ENCODE measurements at places on chromosomes 11 and 22.

DNA sequence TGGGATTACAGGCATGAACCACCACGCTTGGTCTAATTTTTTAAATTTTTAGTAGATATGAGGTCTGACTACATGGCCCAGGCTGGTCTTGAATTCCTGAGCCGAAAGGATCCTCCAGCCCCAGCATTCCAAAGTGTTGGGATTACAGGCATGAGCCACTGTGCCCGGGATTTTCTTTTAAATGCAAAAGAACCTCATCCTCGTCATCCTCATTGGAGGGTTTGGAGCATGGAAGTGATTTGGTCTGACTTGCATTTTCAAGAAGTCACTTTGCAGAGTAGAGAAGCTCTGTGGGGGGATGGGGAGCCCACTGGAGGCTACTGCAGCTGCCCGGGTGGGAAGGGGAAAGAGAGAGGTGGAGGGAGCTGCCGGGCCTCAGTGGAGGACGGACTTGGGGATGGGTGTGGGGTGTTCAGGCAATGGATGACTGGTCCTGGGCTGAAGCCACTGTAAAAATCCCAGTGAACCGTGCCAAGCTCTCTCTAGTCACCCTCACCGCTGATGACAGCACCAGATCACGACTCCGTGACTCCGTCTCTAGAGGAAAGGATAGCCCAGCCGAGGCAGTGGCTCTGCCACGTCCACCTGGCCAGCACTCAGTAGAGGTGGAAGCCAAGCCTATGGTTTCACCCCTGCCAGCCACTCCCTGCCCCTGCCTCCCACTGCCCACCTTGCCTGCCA, 32.8 kb upstream of the SLC22A12 start:
- no peak for DNase-seq

DNA sequence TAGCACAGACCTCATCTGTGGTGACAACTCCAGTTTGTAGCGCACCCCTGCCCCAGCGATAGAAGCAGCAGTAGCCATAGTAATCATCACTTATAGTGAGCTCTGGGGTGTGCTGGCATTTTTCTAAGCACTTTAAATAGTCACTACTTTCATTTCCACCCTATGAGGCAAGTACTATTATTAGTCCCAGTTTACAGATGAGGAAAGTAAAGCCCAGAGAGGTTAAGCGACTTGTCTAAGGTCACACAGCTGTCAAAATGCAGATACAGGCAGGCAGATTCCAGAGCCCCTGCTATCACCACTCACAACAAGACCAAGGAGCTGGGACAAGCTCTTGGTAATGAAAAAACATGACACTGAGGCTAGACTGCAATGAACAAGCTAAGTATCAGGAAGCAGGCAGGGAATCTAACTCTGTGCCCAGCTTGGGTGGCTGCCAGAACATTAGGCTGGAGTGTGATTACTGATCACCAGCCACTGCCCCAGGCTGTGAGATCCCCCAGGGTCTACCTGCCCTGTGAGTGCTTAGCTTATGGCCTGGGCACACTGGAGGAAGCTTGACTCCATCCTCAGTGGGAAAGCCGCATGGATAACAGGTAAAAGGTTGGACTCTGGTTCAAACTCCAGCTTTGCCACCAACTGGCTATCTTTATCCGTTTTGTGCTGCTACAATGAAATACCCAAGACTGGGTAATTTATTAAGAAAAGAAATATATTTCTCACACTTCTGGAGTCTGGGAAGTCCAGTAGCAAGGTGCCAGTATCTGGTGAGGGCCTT, 561.1 kb downstream of the MN1 start:
- DNase-seq: no peak

DNA sequence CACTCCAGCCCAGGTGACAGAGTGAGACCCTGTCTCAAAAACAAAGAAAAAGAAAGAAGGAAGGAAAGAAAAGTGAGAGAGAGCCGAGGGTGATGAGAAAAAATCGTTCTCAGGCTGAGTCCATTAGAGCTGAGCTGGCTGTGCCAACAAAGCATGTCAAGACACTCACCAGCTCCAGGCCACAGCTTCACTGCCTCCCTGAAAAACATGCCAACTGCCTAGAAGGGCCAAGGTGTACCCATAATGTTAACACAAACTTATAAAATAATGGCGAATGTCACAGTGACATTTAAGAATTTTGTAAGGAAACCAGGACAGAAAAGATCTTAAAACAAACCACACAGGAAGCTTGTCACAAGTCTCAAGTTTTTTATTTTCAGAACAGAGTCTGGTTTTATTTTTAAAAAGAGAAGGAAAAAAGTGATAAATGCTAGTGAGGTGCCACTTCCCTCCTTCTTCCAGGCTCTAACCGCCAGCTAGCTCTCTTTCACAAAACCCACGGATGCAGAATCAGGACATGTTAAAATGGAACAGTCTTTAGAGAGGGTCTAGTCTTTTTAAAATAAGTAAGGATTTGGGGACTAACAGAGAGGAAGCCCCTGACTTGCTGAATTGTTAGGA, 5.1 kb downstream of the TMEM121B start:
- no peak for DNase-seq

GRCh38 chr11:58525037-58525614, 17.2 kb upstream of the OR5B21 start:
- DNase-seq: no peak

DNA sequence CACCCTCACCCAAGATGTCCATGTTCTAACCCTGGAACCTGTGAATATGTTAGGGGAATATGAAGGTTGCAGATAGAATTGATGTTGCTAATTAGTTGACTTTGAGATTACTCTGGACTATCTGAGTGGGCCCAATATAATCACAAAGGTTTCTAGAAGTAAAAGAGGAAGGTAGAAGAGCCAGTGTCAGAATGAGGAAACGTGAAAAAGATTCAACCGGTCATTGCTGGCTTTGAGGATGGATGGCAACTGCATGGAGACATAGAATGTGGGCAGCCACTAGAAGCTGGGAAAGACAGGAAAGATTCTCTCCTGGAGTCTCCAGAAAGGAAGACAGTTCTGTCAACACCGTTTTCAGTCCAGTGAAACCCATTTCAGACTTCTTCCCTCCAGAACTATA, 86.6 kb downstream of the CLPB start:
- no peak for DNase-seq

GRCh38 chr11:20739107-20739506, 69.7 kb downstream of the NELL1 start:
- DNase-seq: no peak

GRCh38 chr11:129375751-129376657, at the start of gene BARX2:
Gene BARX2 (plus strand): TSS chr11:129375848. CDS start chr11:129376036, 188 bp downstream.
- no peak for DNase-seq

GRCh38 chr11:18304745-18305144, 17.2 kb downstream of the HPS5 start:
- no peak for DNase-seq

GRCh38 chr11:133810766-133811165, 34.5 kb downstream of the SPATA19 start:
- no peak for DNase-seq

- DNase-seq: no peak
Measured at GRCh38 chr22:31128156-31128555, 5.4 kb downstream of the INPP5J start.

- no peak for DNase-seq
Measured at GRCh38 chr22:20510811-20511577, 3.6 kb downstream of the MED15 start.

DNA sequence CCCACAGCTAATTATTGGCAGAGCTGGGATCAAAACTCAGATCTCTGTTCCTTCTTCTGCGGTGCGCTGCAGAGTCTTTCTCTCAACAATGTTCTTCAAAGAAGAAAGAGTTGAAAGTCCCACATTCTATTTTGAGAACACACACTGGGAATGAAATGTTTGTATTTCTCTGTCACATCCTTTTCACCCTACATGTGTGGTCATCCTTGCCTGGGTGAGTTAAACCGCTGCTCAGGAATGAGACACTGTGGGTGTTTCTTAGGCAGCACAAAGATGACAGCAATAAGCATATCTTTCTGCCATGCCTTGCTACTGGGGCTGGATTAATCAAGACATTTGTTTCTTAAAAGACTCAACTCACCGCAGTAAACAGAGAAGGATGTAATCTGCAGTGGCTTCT, 222.6 kb downstream of the LARGE1 start:
- no peak for DNase-seq

DNA sequence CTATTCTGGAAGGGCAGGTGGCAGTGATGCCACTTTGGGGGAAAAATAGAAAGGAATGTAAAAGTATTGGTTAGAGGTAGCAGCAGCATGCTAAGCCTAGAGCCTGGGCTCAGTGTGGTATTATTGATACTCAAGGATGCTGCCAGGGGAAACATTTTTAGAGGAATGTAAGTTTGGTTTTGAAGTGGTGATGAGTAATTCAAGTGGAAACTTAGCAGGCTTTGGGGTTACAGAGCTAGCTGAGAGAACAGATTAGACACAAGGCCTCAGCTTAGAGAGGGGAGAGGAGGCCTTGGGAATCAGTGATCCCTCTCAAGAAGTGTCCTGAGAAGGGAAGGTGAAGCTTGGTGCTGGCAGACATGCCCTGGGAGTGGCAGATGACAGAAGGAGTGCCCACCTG, 32.9 kb upstream of the DDI1 start:
- no peak for DNase-seq

GRCh38 chr11:45454917-45455401, 168.8 kb upstream of the SYT13 start:
- no peak for DNase-seq

DNA sequence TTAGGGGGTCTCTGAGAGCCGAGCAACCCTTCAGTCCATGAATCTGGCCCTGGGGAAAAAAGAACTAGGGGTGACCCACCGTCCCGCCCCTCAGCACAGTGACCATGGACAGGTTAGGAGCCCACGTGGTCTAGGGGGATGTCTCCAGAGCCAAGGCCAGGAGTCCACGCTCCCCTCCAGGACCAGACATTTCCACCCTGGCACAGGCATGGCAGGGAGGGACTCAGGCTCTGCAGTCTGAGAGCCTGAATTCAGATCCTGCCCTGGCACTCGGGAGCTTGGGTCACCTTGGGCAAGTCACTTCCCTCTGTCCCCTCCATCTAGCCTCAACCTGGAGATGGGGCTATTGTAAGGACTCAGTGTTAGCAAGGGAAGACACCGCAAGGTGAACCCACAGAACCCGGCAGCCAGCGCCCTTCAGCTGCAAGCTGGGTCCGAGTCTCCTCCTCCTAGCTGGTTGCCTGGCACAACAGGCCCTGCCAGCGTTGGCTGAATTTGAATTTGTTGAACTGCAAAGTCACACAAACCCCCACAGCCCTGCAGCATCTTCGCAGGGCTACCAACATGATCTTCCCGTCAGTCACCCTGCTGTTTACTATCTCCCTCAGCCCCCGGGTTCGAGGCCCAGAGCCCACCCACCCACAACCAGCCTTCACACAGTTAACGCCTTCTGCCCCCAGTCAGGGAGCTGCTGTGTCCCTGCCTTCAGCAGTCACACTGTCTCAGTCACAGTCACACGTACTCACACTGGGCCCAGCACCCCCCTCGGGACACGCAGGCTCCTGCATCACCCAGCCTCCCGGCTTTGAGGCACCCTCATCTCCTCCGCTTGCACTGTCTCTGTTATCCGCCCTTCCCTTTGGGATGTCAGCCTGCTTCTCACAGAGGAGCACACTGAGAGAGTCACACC, 603 bp upstream of the PDGFB start:
- no peak for DNase-seq

DNA sequence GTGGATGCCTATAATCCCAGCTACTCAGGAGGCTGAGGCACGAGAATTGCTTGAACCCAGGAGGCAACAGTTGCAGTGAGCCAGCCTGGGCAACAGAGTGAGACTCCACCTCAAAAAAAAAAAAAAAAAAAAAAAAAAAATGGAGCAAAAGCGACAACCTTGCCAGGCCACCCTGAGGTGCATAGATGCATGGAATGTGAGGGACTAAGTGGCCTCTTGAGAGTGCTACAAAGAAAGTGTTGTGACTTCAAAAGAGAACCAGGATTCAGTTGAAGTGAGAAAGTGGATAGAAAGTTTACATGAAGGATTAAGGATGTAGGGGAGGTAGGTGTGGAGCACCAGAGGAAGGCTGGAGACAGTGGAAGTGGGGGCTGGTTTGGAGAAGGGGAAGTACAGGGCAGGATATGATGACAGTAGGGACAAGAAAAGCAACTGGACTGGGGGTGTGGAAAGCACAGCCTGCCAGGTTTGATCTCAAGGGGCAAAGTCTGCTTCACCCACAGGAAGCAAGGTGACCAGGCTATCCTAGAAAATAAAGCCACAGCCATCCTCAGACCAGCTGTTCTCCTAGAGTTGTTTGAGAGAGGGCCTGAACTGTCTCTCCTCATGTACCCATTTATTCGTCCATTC, 36.0 kb upstream of the OLFML1 start:
- DNase-seq: no peak

GRCh38 chr11:28483072-28483867, 375.1 kb downstream of the METTL15 start:
- no peak for DNase-seq

GRCh38 chr11:125762445-125762844, 16.2 kb downstream of the PATE2 start:
- no peak for DNase-seq

GRCh38 chr11:60978546-60979380, 7.3 kb downstream of the CD6 start:
- peak; percentile 31 for DNase-seq

DNA sequence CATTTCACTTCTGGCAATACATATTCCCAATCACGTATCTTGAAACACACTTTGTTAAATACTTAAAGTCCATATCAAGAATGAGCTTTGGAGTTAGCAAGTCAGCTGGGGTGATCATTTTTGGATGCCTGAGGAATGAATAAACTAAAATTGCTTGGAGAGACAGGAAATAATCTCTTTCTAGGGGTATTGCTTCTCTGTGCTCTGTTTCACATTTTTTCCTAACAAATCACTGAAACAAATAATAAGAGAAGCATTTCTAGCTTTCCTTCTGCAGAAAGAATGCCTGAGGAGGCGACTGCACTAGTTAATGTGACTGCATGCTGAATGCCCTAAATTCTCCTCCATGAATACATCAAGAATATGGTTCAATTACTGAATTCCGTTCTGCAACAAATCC, 541.4 kb upstream of the CCDC90B start:
- DNase-seq: no peak

GRCh38 chr11:8792710-8793109, 110.1 kb downstream of the RPL27A start:
- DNase-seq: no peak

DNA sequence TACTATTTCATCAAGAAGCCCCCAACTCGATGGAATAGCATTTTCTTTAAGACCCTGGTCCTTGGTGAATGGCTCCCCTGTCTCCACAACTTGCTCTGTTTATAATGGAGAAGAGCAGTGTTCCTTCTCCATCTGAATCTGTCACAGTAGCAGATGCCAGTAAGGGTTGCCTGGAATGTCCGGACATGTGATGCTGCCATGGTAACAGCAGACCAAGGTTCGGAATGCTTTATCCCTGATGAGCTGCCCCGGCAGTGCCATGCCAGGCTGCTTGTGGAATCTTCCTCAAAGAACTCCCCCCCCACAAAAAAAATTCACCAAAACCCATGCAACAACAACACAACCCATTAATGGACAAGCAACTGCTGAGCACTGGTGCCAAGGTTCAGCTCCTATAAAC, 72.5 kb downstream of the KCNC1 start:
- no peak for DNase-seq

All from stimulated activated CD8-positive, alpha-beta memory T cell treated with anti-CD3 and anti-CD28 coated beads, Interleukin-15, amount 100 ng/mL, for 4 hours (primary cell).